AG10803 (cell line): ENCODE measurements at places on chromosomes 2 and 18.

- DNase-seq = peak; percentile 45
Measured at GRCh38 chr2:44324971-44325426, 36.3 kb downstream of the PREPL start.

- no peak for DNase-seq
Measured at GRCh38 chr2:86301009-86301408, 36.4 kb downstream of the REEP1 start.

- no peak for DNase-seq
Measured at GRCh38 chr2:199933466-199933865, 21.8 kb downstream of the TYW5 start.

- DNase-seq = peak; percentile 24
Measured at GRCh38 chr18:21599585-21600525, 649 bp downstream of the ESCO1 start.

GRCh38 chr2:236642584-236643291 is 73.1 kb downstream of the ACKR3 start:
- DNase-seq = peak; percentile 100

GRCh38 chr2:57962861-57963260 is 83.7 kb upstream of the VRK2 start:
- no peak for DNase-seq

DNA sequence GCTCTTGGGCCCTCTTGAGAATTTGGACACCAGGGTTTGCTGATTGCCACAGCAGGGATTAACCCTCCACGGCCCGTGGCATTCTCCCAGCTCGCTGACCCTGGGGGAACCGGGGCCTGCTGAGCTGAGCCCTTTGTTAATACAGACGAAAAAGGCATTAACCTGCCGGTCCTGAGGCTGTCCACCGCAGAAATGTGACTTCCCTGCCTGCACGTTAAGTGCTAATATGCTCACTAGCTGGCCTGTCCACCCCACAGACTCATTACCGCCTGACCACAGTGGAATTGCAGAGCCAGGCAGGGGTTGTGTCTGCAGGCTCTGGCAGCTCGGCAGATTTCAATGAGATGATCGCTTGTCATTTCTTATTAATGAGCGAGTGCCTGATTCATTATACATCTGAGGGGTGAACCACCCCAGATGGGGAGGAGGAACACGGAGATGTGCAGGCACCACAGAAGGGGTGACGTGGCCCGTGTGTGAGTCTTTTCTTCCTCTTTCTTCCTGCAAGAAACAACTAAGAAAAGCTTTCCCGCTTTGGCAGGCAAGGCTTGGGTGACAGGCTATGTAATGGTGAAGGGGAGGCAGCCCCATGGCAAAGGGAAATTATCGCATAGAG is 126.0 kb downstream of the GLI2 start:
- no peak for DNase-seq

GRCh38 chr2:213500881-213501280 is 216.6 kb downstream of the SPAG16 start:
- DNase-seq = no peak

- no peak for DNase-seq
Measured at GRCh38 chr2:51920509-51920908, 888.6 kb upstream of the NRXN1 start.

- no peak for DNase-seq
Measured at GRCh38 chr2:64918220-64918886, 70.8 kb upstream of the SLC1A4 start.

- DNase-seq = peak; percentile 70
Measured at GRCh38 chr2:234771980-234772732, 179.7 kb upstream of the SH3BP4 start.

GRCh38 chr18:50947899-50948298 is 19.9 kb upstream of the ELAC1 start:
- no peak for DNase-seq

GRCh38 chr2:121888189-121888557 is 132.7 kb downstream of the TSN start:
- DNase-seq = no peak

DNA sequence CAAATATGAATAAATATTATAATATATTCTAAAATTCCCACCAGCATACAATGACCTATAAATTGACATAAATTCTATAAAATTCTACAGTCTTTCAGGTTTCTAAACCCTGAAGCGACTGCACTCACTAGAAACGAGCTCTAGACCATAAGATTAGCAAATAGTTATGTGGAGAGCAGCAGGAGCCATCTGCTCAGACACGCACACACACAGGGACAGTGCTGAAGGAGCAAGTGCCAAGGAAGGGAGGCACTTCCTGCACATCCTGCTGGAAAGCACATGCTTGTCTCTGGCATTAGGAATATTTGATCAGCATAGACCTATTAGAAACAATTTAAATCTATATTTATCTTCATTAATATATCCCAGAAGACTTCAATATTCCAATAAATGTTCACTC is 713.9 kb upstream of the CDH2 start:
- peak; percentile 20 for DNase-seq

DNA sequence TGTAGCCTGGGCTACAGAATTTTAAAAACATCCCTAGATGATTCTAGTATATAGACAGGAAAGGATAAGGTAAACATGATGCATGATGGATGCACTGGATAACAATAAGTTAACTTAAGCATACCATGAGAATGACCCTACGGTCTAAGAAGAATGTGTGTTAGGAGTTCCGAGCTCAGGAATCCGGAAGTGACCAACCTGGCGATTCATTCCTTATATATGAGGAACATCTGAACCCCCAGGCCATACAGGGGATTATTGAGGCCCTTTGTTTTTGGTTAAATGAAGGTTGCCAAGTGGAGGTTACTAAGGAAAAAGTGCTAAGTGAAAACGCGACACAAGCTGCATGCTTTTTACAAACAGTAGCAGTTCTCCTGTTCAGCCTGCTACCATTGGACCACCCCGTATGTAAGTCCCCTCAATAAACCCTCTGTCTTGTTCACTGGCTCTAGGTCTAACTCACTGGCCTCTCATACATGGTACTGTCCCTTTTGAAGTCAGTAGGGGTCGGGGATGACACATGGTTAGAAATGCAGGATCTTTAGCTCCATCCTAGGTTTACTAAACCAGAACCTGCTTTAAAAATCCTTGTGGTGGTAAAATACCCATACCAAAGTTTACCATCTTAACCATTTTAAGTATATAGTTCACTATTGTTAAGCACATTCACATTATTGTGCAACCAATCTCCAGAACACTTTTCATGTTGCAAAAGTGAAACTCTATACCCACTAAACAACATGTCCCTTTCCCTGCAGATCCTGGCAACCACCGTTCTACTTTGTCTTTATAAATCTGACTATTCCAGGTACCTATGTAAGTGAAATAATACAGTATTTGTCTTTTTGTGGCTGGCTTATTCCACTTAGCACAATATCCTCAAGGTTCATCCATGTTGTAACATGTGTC is 111.0 kb upstream of the MAP4K3 start:
- DNase-seq = peak; percentile 7

DNA sequence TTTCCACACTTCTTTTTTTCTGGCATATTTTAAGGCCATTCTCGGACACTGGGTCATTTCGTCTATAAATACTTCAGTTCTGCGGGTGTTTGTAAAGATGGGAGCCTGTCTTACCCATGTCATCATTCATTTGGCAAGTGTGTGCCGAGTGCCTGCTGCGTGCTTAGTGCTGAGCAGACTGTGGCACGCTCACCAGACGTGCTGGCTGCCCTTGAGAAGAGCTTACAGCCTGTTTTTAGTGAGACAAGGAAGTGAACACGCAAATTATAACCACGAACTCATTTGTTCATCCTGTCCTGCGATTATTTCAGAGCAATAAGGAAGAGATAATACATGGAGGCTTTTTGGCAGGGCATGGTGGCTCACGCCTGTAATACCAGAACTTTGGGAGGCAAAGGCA is 10.4 kb upstream of the STON1 start:
- DNase-seq = peak; percentile 89

DNA sequence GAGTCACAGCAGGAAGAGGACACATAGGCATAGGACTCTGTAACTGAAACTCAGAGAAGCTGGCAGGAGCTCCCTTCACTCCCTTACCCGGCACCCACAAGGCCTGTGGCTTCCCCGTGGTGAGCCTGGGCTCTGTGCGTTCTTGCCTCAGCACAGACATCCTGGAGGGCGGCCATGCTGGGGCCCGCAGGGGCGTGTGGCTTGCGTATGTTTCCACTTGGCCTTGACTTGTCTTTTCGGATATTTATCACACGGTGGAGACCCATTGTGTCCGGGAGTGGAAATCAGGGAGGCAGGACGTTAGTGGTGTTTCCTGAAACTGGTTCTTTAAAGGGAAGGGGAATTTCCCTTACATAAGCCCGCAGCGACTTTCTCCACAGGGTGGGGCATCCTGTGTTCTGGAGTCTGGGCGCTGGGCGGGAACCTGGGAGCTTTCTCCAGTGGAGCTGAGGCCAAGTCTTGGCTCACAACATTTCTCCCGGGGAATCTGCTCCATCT is 49.9 kb upstream of the EML6 start:
- DNase-seq = peak; percentile 70

GRCh38 chr2:55592130-55592529 is 25.3 kb downstream of the PPP4R3B start:
- DNase-seq = no peak

GRCh38 chr18:64099244-64099643 is 49.6 kb downstream of the LINC00305 start:
- DNase-seq = no peak

DNA sequence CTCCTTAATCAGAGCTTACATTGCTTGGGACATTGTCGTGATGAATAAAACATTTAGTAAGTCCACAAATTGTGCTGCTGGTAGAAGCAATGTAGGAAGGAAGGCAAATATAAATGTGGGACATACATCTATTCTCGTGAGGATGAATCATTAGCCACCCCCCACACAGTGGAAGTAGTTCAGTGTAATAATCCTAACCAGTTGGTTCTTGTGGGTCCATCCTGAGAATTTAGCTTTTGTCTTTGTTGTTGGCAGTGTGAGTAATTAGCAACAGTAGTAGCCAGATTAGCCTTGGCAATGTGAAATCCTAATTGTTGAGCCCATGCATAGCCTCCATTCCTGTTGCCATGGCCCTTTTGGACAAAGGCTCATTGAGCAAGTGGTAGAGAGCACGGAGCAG is 532.1 kb downstream of the FBXO15 start:
- no peak for DNase-seq

GRCh38 chr2:239085201-239085992 is 237.5 kb downstream of the TWIST2 start:
- DNase-seq = no peak

DNA sequence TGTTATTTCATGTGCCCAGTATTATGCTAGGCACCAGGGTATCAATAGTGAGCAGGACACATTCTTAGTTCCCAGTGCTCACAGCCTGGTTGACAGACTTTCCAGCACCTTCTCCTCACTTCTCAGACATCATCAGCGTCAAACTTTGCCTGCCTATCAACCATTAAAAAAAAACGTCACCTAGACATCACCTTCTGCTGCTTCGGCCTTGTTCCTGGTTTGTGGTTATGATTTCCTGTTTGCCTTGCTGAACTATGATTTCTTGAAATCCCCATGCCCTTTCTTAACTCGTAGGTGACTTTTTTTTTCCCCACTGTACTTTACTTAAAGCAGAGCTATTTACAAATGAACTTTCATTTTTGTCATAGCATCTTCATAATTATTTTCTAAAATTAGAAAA is 60.4 kb upstream of the NABP1 start:
- no peak for DNase-seq

DNA sequence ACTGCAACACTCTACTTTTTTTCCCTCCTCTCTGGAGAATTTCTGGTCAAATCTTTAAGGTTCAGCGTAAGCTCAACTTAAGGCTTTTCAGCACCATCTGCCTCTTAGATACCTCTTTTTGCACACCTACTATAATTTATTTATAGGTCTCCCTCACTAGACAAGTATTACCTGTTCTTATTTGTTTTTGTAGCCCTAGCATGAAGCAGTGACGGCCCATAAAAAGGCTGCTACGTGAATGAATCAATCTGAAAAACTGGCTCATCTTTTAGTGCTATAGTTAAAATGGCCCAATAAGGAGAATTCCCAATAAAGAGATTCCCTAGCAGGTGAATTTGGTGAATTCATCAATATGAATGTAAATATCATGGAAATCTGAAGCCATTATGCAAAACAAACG is 6.5 kb downstream of the RNF149 start:
- DNase-seq = no peak

DNA sequence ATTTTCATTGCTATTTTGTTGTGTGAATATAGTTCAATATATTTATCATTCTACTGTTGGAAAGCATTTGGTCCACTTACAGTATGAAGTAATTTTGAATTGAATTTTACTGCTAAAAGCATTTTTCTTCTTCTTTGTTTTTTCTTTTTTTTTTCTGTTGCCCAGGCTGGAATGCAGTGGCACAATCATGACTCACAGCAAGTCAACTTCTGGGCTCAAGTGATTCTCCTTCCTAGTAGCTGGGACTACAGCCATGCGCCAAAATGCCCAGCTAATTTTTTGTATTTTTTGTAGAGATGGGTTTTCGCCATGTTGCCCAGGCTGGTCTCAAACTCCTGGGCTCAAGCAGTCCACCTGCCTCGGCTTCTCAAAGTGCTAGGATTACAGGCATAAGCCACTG is 2.4 kb upstream of the ETAA1 start:
- peak; percentile 80 for DNase-seq
